ENCODE measurements at places on chromosomes 2 and 18.

- DNase-seq = no peak
These were observed 318.8 kb downstream of the RND3 start for GRCh38 chr2:150168595-150169236.

DNA sequence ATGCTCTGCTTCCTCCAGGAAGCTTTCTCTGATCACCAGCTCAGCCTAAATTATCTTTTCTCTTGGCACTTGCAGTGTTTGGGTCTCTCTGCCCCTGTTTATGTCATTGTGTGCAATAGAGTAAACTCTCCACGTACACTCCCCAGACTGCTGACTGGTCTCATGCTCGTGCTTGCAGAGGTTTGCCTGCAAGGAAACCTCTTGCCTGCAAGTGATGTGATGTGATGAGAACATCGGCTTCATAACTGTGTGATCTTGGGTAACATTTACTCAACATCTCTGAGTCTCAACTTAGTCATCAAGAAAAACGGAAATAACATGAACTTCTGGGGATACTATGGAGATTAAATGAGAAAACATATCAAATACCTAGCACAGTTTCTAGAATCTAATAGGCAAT lies 92.3 kb downstream of the BIN1 start:
- no peak for DNase-seq

- no peak for DNase-seq
These were observed 34.4 kb upstream of the RAPGEF4 start for GRCh38 chr2:172701250-172701649.

GRCh38 chr2:65130664-65131175 lies 814 bp upstream of the RAB1A start:
- no peak for DNase-seq

DNA sequence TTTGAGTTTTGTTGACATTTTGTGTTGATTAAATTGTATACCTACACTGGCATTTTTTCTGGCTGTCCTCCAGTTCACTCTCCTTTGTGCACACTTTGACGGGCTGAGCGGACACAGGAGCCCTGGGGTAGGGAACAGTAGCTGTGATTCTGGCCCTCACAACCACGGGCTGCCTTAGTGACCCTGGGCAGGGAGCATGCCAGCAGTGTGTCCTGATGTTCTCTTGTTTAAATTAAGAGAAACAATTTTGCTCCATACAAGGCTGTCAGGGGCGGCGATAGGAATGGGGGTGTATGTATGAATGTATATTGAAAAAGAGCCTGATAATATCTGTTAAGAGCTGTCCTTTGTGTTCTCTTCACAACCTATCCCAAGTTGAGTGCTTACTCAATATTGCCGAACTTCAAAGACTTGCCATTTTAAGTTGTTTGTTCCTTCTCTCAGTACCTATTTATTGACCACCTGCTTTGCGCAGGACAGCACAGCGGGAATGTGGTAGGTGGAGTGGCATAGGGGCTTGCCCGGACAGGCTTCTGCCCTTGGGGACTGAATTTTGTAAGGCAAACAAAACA lies 103.7 kb upstream of the EML6 start:
- DNase-seq = no peak

DNA sequence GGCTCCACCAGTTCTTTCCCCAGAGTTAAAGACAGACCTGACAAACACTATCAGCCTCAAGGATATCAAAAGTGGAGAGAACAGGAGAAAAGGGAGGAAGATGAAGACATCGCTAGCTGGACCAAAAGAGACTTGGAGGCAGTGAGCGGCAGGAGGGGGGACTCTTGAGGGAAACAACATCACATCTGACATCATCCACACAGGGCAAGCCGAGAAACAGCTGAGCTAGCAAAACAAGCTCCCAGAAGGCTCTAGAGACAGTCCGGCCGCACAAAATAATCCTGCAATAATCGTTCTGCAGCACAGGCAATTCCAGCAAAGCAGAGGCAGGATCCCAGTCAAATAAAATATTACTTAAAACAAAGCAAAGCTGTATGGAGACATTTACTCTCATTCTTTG lies 239.8 kb downstream of the EN1 start:
- no peak for DNase-seq

DNA sequence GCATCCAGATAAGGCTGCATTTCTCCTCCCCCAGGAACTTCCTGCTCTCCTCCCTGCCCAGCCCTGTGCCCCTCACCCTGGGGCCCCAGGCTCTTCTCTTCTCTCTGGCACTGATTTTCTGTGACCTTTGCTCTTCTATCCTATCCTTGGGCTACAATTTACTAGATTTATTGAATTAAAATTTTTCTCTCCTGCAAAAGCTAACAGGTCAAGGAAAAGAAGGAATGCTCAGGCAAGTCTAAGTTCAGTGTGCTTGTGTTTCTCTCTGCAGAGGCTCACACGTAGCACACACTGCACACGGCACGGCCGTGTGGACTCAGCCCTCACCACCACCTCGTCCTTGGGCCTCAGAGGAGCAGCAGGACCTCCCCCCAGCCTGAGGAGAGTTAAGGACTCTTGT lies 94.2 kb upstream of the SNTG2 start:
- no peak for DNase-seq

GRCh38 chr2:174951745-174952144 lies 53.4 kb downstream of the CHN1 start:
- DNase-seq = no peak

DNA sequence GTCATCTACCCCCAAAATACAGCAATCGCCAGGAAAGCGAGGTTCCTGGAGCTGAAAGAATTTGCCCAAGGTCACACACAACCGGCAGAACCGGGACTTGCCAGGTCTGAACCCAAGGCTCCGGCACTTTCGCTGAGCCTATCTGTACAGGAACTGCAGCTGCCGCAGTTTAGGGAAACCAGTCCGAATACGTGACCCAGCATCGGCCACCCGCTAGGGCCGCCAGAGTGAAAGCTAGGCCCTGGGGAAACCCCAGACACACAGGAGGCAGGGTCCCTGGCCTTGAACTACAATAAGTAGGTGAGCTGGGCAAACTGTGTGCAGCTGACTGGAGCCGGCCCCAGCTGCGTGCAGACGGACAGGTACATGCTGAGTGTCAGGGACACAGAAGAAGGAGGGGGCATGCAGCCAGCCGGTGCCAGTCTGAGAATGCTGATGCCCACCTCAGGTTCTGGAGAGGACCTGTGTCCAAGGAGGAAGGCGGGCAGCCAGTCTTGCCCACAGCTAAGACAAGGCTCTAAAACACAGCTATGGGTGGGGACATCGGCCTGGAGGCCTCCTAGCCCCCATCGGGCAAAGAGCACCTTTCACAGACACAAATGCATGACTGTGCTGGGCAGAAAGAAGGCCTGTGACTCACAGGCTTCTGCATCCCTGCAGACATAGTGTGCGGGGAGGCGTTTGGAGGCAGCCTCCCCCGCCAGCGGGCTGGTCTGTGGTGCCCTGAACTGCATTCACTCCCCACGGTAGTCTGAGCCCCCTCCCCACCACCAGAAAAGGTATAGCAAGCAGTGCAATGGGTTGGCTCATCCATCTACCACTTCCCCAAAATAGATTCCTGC lies 107.4 kb upstream of the ID2 start:
- no peak for DNase-seq

GRCh38 chr2:133755480-133756300 lies 187.4 kb upstream of the NCKAP5 start:
- no peak for DNase-seq

GRCh38 chr2:238362626-238363025 lies 42.3 kb downstream of the TRAF3IP1 start:
- DNase-seq = no peak

DNA sequence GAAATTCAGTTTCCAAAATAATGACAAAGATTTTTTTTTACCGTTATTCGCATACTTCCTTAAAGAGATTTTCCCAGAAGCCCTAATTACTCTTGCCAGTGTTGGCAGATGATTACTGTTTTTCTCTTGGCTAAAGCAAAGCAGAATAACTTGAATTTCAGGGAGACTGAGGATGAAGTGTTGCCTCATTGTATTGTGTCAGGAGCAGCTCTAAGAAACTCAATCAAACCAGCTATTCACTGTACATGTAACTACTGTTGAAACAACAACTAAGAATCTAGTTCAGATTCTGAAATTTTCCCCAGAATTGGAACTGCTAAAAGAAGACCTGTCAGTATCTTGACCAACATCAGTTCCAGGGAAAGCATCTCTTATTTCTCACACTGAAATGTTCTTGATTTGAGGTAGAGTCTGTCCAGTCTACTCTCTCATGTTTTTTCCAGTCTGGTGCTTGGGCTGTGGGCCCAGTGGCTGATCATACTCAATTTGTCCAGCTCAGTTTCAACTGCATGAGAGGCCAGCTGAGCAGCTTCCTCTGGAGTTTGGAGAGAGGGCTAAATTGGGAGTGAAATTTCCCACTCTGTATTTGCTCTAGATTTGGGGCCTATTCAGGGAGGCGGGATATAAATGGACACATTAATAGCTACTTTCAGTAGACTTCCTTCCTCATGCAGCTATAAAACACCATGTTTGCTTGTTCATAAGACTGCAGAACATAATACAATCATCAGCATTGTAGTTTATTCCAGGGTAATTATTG lies 78.5 kb downstream of the PPP1R1C start:
- DNase-seq = no peak

- DNase-seq = no peak
These were observed 147.3 kb downstream of the RDH14 start for GRCh38 chr2:18412980-18413675.

- DNase-seq = no peak
These were observed 31.2 kb downstream of the STAMBP start for GRCh38 chr2:73859721-73860586.

GRCh38 chr2:3379339-3379646 lies 201 bp upstream of the TRAPPC12 start:
- no peak for DNase-seq

GRCh38 chr2:174004905-174005605 lies 39.9 kb upstream of the SP3 start:
- no peak for DNase-seq

- no peak for DNase-seq
These were observed 42.6 kb upstream of the CDCA7 start for GRCh38 chr2:173311844-173312606.

GRCh38 chr2:48205137-48205798 lies 299.0 kb upstream of the FBXO11 start:
- no peak for DNase-seq

DNA sequence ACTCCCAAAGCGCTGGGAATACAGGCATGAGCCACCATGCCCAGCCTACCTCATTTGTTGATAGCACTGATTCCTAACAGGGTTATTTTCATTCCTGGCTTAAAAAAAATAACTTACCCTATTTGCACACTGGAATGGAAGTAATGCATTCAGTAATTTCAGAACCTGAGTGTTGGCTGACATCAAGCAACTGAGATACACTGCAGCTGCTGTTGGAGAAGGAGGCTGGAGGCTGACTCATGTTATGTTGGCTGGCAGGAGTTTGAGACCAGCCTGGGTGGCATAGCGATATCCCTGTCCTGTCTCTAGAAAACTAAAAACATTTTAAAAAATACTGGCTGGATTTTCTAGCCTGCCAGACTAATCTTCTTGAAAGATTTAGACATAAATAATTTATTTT lies 385.1 kb upstream of the MEX3C start:
- DNase-seq = no peak

DNA sequence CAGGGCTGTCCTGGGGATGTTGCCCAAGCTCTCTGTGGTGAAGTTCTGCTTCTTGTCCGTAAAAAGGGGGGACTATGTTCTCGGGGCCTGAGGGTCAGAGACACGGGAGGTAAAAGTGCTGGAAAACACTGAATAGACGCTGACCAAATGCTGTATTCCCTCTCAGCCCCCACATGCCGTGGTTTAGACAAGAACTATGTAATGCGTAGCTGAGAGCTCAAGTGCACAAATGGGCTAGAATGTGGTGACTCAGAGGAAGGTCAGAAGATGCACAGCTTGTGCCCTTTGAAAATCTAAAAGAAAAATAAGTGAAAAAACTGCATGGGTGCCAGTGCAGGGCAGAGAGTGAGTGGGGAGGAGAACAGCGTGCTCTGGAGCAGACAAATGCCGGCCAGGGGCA lies 80.3 kb upstream of the MAP4K4 start:
- DNase-seq = no peak

DNA sequence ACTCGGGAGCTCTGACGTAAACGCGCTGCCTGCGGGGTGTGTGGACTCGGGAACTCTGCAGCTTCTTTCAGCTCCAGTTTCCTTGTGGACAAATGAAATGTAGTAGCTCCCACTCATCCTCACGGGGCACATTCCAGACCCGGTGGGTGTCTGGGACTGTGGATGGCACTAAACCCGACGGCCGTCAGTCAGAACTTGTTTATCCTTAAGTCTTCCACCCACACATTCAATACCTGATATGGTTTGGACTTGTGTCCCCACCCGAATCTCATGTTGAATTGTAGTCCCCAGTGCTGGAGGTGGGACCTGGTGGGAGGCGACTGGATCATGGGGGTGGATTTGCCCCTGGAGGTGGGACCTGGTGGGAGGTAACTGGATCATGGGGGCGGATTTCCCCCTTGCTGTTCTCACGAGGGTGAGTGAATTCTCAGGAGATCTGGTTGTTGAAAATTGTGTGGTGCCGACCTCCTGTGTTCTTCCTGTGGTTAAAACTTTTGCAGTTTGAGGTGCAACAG lies 81.2 kb upstream of the SNTG2 start:
- no peak for DNase-seq

DNA sequence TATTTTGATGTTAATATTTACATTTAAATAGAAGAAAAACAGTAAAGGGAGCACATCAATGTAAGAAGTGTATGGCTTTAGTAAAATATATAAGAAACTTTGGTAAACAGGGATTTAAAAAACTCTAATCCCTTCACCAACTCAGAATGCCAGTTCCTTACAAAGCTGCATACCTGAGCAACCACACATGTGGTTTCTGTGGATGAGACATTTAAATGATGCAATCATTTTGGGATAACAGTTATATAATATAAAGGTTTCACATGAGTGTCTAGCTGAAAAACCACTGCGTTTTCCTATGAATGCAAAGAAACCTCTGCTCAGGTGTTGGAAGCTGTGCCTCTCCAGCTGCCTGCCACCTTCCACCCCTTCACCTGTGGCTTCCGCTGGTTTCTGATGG lies 209.1 kb upstream of the REV1 start:
- no peak for DNase-seq

DNA sequence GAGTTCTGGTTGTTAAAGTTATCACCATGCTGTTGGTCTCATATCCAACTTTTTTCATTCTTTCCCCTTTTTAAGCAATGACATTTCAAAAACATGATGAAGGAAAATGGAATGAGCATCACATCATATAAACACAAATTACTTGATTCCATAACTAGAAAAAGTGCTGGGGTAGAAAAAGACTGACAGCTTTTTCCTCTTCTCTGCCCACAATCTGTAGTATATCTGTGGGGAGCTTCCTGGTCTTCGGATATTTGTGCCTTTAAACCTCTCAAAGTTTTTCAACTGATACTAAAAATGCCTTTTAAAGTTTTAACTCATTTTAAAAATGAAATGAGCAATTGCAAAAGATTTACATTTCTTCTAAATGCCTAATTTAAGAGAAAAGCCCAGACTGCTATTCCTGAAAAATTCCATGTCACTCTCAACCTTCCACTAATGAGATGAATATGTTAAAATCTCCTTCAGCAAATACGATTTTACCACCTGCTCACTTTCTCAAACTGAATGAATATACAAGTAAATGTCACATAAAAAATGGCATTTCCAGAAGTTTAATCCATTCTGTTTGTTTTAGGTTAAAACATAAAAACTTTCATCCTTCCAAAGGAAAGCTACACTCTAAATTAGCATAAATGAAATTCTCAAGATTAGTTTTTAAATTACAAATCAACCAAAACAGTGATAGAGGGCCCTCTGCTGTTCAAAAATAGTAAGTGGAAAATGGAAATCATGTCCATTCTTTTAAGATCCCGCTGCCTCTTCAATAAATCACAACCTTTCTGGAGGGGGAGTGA lies 2.1 kb downstream of the DNAH7 start:
- DNase-seq = no peak

GRCh38 chr18:53261241-53261640 lies 921.2 kb downstream of the DCC start:
- DNase-seq = no peak
